ENCODE measurements at places on chromosomes 16 and 17. TPM values are rescaled to one million over a fixed set of nuclear protein-coding genes. Genes with fewer than 3 reads are reported as not detected.

DNA sequence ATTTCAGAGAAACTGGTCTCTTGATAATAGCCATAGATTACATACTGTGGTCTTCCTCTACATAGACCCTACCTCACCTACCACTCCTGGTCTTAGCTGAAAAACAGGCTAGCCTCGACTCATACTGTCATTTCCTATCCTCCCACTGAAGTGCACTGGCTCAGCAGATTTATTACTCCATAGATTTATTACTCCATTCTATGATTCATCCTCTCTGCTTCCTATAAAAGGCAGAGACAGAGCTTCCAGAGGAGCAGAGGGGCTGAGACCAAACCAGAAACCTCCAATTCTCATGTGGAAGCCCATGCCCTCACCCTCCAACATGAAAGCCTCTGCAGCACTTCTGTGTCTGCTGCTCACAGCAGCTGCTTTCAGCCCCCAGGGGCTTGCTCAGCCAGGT, at the start of gene CCL7:
Gene CCL7, plus strand, starts transcription at position 253 of the 400 bp plus-strand sequence. Its CDS starts 70 bp downstream, at position 323.
- DNase-seq, result peak; percentile 32

GRCh38 chr17:77042476-77043231, 98.1 kb upstream of the SEC14L1 start:
- no peak for DNase-seq

PDILT gene
- total RNA-seq, result not detected

DNA sequence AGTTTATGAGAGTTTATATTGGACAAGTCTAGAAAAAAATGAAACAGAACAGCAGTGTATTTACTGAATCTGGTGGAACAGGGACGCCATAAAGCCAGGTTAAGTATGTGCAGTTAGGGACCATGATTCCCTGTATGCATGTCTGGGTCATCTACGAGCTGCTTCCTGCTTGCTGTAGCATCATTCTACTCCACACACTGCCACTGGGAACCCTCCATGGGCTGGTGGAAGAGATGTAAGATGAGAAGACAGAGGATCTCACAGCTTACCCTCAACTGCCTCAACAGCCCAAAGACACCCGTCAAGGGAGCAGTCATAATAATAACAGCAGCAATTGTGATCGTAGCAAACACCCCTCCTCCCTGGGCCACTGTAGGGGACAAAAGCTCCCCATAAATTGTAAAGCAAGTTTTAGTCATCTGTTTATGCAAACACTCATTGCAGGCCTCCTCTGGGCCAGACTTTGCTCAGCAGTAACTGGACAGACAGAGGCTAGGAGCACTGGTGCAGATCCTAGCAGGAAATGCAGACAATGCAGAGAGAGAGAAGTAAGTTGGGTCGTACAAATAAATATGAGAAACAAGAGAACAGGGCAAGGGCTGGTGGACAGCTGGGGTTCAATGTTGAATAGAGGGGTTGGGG, 188.0 kb downstream of the SOX9 start:
- no peak for DNase-seq

GRCh38 chr17:43453331-43453812, 30.4 kb upstream of the DHX8 start:
- no peak for DNase-seq

Measured in Daoy (cell line).